Spinal cord (tissue), 10 donors: ENCODE measurements at places on chromosomes 16 and 17.

DNA sequence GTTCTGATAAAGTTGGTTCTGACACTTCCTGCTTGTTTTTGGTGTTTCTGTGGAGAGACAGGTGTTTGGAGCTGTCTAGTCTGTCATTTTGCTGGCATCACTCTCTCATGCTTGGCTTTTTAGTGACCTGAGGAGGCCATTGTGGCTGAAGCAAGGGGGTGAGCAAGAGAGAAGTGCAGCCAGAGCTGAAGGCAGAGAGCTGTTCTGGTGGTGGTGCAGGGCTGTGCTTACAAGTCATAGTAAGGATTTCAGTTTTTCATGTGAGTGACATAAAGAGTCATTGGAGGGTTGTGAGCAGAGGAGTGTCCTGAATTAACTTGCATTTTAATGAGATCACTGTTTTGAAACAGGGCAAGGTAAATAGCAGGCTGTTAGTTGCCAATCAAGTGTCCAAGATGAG, 97.5 kb downstream of the CHD9 start:
- DNase-seq, result no peak

DNA sequence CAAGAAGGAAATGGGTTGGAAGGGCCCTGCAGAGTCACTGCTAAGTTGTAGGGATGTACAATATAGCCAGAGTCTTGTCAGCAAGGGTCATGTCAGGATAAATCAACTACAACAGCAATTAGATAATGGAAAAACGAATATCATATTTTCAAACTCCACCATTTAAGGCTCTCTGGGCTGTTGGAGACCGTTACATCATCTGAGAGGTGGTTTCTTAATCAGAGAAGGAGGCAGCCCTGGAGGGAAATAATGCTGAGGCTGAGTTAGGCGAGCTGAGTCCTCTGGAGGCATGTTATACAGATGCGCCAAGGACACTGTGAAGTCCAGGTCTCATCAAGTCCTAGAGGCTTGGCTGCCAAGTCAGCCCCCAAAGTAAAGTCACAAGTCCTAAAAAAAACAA, 30.3 kb downstream of the LYRM9 start:
- no peak for DNase-seq

GRCh38 chr17:69405096-69405495, 9.4 kb upstream of the MAP2K6 start:
- no peak for DNase-seq

DNA sequence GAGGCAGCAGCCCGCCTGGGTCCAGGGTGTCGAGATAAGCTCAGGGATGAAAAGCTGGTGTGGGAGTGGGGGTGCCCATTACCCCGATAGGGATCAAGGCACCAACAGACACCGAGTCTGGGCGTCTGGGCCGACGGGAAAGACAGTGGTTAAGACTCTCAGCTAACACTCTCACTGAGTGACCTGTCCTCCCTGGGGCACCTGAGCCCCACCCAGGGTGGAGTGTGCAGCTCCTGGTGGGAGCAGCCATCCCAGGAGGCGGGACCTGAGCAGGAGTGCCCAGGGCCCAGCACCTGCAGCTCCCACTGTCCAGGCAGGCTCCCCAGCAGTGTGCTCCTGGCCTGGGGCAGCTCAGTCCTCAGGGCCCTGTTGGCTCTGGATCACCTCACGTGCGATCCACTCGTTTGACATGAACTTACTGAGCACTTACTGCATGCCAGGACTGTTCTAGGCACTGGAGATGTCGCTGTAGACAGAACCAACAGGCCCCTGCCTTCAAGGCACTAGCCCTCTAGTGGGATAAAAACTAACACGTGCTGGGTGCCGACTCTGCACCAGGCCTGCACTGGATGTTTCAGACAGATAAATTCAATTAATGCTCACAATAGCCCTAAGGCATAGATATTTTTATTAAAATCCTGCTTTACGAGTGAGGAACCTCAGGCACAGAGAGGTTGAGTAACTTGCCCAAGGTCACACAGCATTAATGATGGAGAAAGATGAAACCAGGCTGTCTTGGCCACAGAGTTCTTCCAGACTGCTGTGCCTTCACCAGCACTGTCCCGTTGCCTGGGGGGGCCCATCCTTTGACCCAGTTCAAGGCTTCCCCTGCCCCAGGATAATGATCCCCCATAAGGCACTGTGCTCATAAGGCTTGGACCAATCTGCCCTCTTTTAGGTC, 1.9 kb downstream of the EVPLL start:
- DNase-seq, result no peak

DNA sequence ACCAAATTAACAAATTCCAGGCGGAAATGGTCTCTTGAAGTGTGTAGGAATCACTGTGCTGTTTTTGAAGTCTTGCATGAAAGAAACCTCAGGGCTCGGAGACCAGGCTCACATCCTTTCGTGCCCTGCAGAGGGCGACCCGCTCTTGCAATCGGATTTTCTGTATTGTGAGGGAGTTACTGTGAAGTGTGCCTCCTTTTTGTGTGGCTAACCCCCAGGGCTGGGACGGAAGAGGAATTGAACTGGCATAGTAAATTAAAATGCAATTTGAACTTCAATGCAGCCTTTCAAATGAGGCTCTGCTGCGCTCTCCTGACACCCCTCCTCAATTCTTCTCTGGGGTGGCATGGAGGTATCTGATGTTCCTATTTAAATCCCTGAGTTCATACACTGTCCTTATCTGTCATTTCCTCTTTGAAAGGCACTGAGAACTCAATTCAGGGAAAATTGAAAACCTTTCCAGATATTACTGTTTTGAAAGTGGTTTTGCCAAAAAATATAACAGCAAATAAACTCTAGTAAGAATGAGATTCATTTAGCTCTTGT, 51.5 kb upstream of the MGAT5B start:
- DNase-seq, result no peak

DNA sequence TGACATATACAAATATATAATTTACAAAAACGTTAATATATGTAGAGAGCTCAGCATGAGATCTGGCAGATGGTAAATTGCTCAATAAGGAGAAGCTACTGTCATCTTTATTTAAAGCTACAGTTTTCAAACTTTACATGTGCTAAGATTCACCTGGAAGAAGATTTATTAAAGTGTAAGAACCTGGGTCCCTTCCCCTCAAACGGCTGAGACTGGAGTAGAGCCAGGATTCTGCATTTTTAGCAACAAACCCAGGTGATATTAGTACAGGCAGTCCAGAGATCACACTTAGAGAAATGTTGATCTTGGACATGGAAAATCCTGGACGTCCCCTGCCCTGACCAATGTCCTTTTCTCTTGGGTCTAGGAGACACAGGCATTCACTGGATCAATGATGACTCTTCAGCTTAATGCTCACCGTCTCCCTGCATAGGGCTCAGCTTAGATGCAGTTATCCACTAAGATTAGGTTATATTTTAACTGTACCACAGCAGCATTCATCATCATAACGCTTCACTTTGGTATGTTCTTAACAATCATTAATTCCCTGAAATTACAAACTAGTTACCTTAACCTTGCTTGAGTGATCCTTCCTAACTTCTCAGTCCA, 20.4 kb downstream of the CDR2 start:
- DNase-seq, result no peak

DNA sequence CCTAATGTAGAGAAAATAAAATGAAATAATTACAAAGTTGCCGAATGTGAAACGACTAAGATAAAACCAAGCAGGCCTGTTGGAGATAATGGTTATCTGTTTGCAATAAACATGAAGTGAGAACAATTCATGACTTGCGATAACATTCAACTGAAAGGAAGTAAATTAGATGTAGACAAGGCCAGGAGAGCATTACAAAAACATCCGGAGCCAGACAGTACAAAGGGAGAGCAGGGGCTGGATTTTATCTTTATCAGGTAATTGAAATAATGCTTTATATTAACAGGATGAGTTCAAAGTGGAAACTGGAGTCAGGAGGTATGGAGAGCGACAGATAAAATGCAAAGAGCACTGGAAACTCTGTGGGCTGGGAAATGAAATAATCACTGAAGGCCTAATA, 265.6 kb upstream of the GOT2 start:
- no peak for DNase-seq

- no peak for DNase-seq
Measured at GRCh38 chr17:57210224-57210553, 46.1 kb upstream of the MSI2 start.

GRCh38 chr17:38667099-38667786, 7.5 kb downstream of the EPOP start:
- DNase-seq, result no peak

GRCh38 chr16:77434530-77435271, at the start of gene ADAMTS18:
Gene ADAMTS18, minus strand, starts transcription at chr16:77435034. Its CDS starts 339 bp downstream, at chr16:77434695.
- no peak for DNase-seq

DNA sequence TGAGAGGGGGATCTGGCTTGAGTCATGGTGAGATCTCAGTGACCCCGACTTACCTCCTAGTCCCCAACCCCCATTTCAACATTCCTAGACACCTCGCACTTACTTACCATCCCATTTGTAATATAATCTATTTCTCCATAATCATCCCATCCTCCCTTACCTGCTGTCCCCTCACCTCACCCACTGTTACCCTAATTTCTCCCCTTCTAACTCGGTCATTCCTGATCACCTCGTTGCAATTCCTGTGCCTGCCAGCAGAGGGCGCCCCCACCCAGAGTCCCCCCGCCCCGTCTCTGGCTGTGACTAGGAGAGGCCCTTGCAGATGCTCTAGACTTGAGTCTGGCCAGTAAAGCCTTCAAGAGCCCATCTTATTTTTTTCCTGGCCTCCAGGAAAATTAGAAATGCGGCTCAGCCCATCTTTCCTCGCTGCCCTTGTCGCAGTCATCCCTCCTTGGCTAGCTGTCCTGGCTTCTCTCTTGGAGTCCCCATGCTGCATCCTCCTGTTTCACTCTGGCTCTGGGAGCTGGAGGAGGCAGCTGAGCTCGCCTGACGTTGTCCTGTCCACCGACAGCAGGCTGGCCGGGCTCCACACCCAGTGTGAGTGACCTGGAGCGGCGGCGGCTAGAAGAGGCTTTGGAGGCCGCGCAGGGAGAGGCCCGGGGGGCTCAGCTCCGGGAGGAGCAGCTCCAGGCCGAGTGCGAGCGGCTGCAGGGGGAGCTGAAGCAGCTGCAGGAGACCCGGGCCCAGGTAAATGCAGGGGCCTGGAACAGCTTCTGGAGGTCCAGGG, 5.0 kb downstream of the TBKBP1 start:
- DNase-seq, result no peak

DNA sequence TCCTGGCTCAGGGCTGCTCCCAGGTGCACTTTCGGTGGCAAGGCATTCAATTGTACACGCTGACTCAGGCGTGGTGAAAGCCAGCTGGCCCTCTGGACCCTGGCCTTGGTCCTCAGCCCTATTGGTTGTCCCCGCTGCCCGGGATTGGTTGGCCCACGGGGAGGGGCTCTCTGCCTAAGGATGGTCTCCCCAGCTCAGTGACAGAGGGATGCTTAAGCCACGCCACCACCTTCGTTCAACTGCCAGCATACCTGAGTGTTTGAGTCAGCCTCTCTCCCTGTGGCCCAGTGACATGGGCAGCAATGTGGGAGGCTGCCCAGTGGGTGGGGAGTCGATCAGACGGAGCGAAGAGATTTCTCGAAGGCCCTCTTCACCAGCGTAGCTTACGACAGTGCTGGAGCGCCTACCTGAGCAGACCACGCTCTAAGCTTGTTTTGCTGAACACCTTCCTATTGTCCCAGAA, 30.3 kb downstream of the IRF8 start:
- DNase-seq, result no peak

DNA sequence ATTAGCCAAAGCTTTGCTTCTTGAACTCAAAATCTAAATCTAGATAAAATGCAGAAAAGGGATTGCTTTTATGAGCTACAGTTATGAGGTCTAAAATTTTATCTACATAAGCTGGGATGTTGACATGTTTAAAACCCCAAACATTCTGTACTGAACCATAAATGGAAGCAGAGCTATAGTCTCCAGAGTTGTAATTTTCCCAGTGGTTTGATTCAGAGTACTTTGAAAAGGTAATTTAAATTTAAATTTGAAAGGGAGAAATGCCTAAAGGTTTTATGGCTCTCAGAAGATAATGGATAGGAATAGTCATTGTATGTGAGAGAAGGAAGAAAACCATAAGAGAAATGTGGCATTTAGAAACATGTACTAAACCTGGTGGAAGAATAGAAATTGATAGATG, 163.2 kb downstream of the PPM1E start:
- DNase-seq, result no peak

DNA sequence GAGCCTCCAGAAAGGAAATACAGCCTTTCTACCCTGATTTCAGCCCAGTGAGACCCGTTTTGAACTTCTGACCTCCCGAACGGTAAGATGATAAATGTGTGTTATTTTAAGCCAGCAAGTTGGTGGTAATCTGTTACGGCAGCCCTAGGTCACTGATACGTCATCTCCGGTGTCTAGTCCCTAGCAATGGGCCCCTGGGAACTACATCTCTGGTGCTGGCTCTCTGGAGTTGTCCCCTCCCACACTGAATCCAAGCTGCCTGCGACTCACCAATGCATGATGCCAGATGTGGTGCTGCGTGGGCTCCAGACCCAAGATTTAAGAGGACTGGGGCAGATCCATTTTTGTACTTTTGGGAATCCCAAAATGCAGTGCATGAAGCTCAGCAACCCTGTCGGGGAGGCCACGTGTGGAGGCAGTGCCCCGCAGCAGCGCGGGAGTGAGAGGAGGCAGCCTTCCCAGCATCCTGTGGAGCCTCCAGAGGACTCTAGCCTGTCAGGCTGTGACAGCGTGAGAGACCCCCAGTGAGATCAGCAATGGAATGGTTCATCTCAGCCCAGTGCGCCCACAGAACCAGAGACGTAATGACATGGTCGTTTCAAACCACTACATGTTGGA, 43.6 kb upstream of the USP7 start:
- DNase-seq, result no peak

- DNase-seq, result no peak
Measured at GRCh38 chr17:69906306-69906705, 168.7 kb upstream of the KCNJ16 start.

GRCh38 chr16:18999045-18999393, 15.3 kb downstream of the TMC7 start:
- DNase-seq, result no peak

- DNase-seq, result no peak
Measured at GRCh38 chr16:23466162-23466885, 13.3 kb upstream of the COG7 start.

DNA sequence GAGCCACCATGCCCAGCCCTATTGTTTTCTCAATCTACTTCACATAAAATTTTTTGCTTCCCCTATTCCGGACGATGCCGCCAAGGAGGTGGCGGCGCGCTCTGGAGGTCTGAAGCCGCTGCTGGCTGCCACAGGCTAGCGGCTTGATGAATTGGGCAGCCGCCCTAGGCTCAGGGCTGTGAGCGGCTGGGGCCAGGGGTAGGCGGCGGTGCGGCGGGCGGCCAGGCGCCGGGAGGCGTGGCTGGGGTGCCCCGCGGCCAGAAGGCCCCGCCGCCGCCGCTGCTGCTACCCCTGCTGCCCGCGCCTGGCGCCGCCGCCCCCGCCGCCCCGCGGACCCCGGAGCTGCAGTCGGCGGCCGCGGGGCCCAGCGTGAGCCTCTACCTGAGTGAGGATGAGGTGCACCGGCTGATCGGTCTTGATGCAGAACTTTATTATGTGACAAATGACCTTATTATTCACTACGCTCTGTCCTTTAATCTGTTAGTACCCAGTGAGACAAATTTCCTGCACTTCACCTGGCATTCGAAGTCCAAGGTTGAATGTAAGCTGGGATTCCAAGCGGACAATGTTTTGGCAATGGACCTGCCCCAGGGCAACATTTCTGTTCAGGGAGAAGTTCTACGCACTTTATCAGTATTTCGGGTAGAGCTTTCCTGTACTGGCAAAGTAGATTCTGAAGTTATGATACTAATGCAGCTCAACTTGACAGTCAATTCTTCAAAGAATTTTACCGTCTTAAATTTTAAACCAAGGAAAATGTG, 41.7 kb downstream of the ANKFY1 start:
- no peak for DNase-seq

- DNase-seq, result peak; percentile 71
Measured at GRCh38 chr16:88743693-88744576, 37.6 kb downstream of the CTU2 start.
